ENCODE measurements at places on chromosomes 5 and 9. TPM values are rescaled to one million over a fixed set of nuclear protein-coding genes. Genes with fewer than 3 reads are reported as not detected.

PRRX2 gene
- 0.85 TPM for total RNA-seq

PKD2L2 gene
- not detected for total RNA-seq

PCDHGB2 gene
- total RNA-seq, result 1.8 TPM

SAPCD2 gene
- 57.8 TPM for total RNA-seq

TAF11L5 gene
- not detected for total RNA-seq

COL23A1 gene
- total RNA-seq, result 0.37 TPM

PCA3 gene
- not detected for total RNA-seq

DBN1 gene
- total RNA-seq, result 9.3 TPM

FSD1L gene
- 6.0 TPM for total RNA-seq

PPP3R2 gene
- not detected for total RNA-seq

- DNase-seq, result no peak
Measured at GRCh38 chr5:54524704-54525103, 7.1 kb downstream of the SNX18 start.

- no peak for DNase-seq
Measured at GRCh38 chr5:117999939-118000549, 988.3 kb downstream of the DTWD2 start.

GRCh38 chr5:143717400-143717799 lies 94.6 kb upstream of the HMHB1 start:
- no peak for DNase-seq

- no peak for DNase-seq
Measured at GRCh38 chr9:37324691-37325490, 97.6 kb upstream of the GRHPR start.

DNA sequence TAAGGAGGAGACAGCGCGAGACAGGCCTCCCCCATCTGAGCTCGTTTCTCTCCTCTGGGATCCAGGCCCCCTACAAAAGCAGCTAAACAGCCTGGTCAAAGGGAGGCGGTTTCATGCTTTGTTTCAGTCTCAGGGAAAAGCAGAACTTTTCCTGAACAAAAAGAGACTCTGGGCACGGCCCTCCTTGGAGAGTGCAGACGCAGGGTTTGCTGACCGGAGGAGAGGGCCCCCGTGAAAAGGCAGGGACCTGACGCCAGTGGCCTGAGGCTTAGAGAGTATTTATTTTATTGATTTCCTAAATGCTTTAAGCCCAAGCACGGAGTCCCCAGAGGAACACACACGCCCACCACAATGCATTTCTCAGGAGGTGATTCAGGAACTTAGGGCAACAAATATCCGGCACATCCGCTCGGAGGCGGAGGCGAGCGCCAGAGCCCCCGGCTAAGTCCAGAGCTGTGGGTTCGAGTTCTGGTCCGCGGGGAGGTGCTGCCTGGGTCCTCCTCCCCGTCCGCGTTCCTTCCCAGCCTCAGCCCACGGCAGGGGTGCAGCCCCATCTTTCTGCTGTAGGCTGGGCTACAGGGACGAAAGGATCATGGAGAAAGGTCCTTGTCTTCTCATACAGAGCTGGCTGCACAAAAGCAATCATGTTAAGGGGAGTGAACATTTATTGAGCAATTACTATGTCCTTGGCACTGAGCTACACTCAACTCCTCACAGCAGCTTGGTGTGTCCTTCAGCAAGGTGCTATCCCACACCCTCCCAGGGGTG lies 40.0 kb downstream of the PTGES start:
- no peak for DNase-seq

- no peak for DNase-seq
Measured at GRCh38 chr5:76688212-76688611, 27.7 kb upstream of the F2R start.

GRCh38 chr5:72163349-72163983 lies 56.2 kb downstream of the MAP1B start:
- no peak for DNase-seq

- DNase-seq, result no peak
Measured at GRCh38 chr9:81771571-81771970, 82.2 kb upstream of the TLE1 start.

GRCh38 chr5:45521067-45521466 lies 175.1 kb downstream of the HCN1 start:
- peak; percentile 67 for DNase-seq

GRCh38 chr5:9222054-9222976 lies 323.6 kb downstream of the SEMA5A start:
- DNase-seq, result no peak

GRCh38 chr5:115649541-115649940 lies 23.7 kb upstream of the TMED7 start:
- no peak for DNase-seq

- no peak for DNase-seq
Measured at GRCh38 chr5:87313216-87313615, 45.5 kb downstream of the RASA1 start.

DNA sequence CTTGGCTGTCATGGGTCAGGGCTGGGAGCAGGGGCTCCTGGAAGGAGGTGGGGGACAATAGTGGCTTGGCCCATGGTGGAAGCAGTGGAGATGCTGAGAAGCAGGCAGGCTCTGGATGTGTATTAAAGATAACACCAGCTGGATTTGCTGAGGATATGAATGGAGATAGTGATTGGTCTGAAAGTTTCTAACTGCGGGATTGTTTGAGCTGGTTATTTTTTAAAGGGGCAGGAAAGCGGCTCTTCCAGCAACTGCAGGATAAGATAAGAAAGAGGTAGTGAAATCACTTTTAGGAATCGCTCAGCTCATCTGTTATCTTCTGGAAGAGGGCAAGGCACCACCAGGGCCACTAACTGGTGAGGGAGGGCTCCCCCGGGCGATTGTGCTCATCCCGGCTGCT lies 125.5 kb downstream of the TENT4A start:
- no peak for DNase-seq

DNA sequence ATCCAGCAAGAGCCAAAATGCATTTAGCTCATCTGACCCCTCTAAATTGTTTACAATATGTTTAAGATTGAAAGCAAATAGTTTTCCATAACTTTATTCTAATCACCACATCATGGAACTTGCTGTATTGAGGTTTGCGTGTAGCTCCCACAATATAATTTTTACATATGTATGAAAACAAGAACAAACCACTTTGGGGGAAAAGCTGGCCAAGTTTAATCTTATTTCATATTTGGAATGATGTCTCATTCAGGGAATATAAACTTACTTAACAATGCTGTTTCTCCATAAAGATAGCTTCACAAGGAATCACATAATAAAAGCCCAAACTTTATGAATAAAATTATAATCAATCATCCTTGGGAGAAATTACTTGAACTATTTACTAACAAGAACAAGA lies 194.6 kb upstream of the PCSK5 start:
- no peak for DNase-seq

- DNase-seq, result no peak
Measured at GRCh38 chr9:138061631-138062030, 184.0 kb downstream of the CACNA1B start.

GRCh38 chr5:172957458-172957857 lies 1.8 kb upstream of the RPL26L1 start:
- no peak for DNase-seq

DNA sequence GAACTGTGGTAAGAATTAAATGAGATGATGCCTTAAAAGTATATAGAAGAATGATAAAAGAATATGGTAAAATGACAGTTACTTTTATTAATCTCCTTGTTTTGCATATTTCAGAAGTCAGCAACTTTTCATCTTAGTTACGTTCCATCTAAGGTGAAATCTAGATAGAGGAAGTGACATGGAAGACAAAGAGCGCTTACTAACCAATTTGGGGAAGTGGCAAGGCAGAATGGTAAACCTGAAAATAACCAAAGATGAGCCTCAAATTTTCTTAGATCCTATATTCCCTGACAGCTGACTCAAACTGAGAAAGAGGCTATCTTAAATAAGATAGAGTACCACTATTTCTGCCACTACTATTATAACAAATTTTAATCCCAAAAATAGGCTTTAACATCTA lies 52.5 kb downstream of the FGF10 start:
- no peak for DNase-seq

- DNase-seq, result no peak
Measured at GRCh38 chr5:3027866-3028635, 276.6 kb upstream of the IRX2 start.
